Gastrocnemius medialis (tissue), 4 donors: ENCODE measurements at places on chromosomes 11 and 22. TPM values are rescaled to one million over a fixed set of nuclear protein-coding genes. Genes with fewer than 3 reads are reported as not detected.

Gene TRIM51
- total RNA-seq = not detected

Gene NAALADL1
- 1.4 TPM for total RNA-seq

- no peak overlapping the region for H3K27ac ChIP-seq
- no peaks in the 10 kb centered on the region for H3K36me3 ChIP-seq
- H3K4me1 ChIP-seq = peaks cover 3% of the 10 kb centered on the region
- H3K27me3 ChIP-seq = no peaks in the 10 kb centered on the region
Measured at GRCh38 chr11:92384358-92384757, 159.7 kb downstream of the FAT3 start.

- DNase-seq = no peak
- no peak overlapping the region for H3K4me3 ChIP-seq
- H3K36me3 ChIP-seq = no peaks in the 10 kb centered on the region
- H3K27ac ChIP-seq = no peak overlapping the region
- no peaks in the 10 kb centered on the region for H3K27me3 ChIP-seq
Measured at GRCh38 chr11:113249491-113249763, 65.0 kb upstream of the TTC12 start.

GRCh38 chr11:116262370-116262769 is 510.4 kb downstream of the BUD13 start:
- no peaks in the 10 kb centered on the region for H3K27me3 ChIP-seq
- H3K36me3 ChIP-seq = no peaks in the 10 kb centered on the region
- H3K4me1 ChIP-seq = no peaks in the 10 kb centered on the region
- no peak overlapping the region for H3K4me3 ChIP-seq
- no peak overlapping the region for H3K27ac ChIP-seq

- H3K27ac ChIP-seq = no peak overlapping the region
- no peaks in the 10 kb centered on the region for H3K36me3 ChIP-seq
- H3K4me3 ChIP-seq = no peak overlapping the region
- no peak for DNase-seq
- no peaks in the 10 kb centered on the region for H3K4me1 ChIP-seq
Measured at GRCh38 chr11:12604557-12605153, 69.6 kb upstream of the TEAD1 start.

Gene ZNF214
- 1.4 TPM for total RNA-seq

- no peaks in the 10 kb centered on the region for H3K4me1 ChIP-seq
- no peaks in the 10 kb centered on the region for H3K36me3 ChIP-seq
- H3K4me3 ChIP-seq = no peak overlapping the region
- DNase-seq = no peak
Measured at GRCh38 chr11:126537492-126537891, 182.0 kb downstream of the ST3GAL4 start.
